ENCODE measurements at places on chromosomes 1 and 21. TPM values are rescaled to one million over a fixed set of nuclear protein-coding genes. Genes with fewer than 3 reads are reported as not detected.

SLAMF7 gene
- 4.0 TPM for total RNA-seq

ABL2 gene
- total RNA-seq = 28.0 TPM

SPRR5 gene
- total RNA-seq = not detected

CADM3 gene
- 0.14 TPM for total RNA-seq

TCHHL1 gene
- total RNA-seq = not detected

FCRL3 gene
- total RNA-seq = not detected

ACOT11 gene
- total RNA-seq = 2.1 TPM

All from A549 treated with DMSO at 1 μM for 4 hours (cell line).